Type B pancreatic cell (in vitro differentiated cells): ENCODE measurements at places on chromosomes 6 and 20.

GRCh38 chr6:157518397-157519250 lies 137.6 kb downstream of the ZDHHC14 start:
- no peak for DNase-seq

DNA sequence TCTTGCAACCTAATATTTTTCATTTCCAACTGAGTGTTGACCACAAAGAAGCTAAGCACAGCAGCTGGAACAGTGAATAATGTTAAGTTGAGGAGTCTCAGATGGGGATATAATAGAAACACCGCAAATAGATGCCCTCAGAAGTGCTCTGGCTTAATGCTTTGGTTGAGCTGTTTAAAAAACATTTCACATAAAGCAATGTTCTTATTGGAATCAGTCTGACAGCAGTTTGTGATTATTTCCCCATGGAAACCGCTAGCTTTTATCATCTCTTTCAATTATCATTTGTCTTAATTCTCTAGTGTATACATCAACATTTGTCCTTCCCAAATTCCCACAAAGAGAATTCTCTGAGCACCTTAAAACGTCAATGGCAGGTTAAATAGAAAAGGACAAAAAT lies 30.8 kb downstream of the METTL24 start:
- DNase-seq: no peak

DNA sequence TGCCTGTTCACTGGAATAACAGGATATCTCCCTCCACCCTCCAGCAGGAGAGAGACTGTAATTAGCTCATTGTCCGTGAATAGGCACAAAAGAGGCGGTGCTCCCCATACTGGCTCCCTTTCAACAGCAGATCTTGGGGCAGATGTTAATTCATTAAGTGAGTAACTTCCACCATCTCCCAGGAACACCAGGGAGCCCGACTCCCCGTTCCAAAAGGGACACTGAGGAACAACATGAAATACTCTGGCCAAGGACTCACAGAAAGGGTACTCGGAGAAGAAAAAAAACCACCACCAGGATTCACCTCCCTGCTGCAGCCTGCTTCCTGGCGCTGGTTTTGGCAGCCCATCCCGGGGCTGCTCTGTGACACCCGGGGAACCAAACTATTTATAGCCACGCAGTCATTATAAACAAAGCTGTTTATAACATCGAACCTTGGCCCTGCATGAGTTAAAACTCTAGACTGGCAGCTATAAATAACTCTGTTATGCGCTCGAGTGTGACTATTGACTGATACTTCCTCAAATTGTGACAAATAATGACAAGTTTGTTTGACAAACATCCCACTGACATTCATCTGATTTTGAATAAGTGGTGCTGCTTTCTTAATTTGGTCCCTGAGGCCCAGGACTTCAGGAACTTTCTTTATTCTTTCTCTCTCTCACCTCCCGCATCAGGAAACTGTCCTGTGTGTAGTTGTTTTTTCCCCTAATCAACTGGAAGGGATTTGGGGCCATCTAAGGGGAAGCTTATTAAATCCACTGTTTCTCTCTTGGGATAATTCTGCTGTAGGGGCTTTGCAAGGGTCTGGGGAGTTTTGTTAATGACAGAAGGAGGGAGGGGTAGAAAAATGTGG lies 521.6 kb downstream of the CD83 start:
- no peak for DNase-seq

DNA sequence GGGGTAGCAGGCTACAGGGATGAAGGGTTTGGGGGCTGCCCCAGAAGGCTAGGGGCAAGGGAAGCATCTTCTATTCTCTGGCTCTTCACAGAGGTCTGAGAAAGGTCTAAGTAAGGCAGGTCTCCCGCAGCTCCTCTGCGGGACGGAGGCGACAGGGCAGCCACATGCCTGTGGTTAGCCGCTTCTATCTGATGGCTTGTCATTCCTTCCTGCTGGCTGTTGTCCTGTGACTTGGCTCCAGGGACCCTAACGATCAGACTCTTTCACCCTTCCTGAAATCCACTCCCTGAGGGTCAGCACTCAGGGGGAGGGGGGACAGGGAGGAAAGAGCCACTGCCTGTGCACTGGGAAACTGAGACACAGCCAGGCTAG lies 673 bp downstream of the CST7 start:
- DNase-seq: peak; percentile 45

- no peak for DNase-seq
Observed at GRCh38 chr6:148358196-148358785, 15.7 kb downstream of the SASH1 start.

DNA sequence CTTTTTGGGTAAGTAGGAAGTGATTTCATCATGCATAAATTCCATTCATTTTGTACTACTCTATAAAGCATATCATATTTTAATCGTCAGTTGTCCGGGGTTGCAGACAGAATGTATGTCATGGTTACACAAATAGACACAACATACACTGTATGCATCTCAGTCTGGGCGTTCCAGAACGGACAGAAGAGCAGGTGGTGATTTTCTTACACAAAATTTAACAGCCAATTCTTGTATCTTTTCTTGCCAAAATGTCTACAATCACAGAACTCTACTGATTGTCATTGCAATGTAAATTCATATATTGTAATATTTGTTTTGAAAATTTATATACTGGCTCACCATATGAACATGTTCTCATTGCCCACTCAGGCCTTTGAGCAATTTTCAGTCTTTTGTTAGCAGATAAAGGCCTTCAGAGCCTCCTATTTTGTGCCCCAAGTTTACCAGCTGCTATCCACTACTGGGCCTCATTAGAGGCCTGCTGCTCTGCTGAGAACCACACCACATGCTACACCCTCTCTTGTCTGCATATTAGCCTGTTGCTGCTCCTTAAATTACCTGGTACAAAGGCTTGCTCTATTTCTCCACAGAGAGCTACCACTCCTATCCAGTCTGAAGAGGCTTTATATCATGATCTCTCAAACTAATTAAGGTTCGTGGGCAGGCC lies 61.5 kb downstream of the PRDM13 start:
- DNase-seq: no peak

DNA sequence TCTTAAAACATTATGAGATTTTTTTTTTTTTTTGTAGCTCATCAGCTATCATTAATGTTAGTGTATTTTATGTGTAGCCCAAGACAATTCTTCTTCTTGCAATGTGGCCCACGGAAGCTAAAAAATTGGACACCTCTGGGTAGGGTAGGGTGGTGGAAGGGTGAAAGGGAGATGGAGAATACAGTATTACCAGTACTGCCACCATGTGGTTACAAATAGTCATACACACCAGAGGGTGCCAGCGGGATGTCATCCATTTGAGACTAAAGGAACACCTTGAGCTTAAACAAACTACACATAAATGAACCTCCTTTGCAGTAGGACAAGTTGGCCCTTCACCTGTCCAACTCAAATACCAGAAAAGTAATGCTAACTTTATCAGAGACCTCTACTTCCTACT lies 601.9 kb downstream of the HTR1B start:
- no peak for DNase-seq

GRCh38 chr20:13788167-13788834 lies 3.5 kb downstream of the NDUFAF5 start:
- no peak for DNase-seq

GRCh38 chr20:44426879-44427790 lies 48.5 kb upstream of the TTPAL start:
- no peak for DNase-seq

DNA sequence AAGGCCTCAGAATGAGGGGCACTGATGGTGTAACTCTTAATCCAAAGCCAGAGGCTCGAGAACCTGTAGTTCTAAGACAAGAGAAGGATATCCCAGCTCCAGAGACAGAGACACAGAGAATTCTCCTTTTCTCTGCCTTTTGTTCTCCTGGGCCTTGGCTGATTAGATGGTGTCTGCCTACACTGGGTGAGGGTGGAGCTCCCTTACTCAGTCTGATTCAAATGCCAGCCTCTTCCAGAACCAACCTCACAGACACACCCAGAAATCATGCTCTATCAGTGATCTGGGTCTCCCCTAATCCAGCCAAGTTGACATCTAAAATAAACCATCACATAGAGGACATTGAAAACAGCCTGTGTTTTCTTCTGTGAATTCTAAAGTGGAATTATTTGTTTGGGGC lies 68.0 kb upstream of the SMIM28 start:
- DNase-seq: no peak

GRCh38 chr20:2984956-2985661 lies 58.3 kb upstream of the GNRH2 start:
- DNase-seq: no peak

DNA sequence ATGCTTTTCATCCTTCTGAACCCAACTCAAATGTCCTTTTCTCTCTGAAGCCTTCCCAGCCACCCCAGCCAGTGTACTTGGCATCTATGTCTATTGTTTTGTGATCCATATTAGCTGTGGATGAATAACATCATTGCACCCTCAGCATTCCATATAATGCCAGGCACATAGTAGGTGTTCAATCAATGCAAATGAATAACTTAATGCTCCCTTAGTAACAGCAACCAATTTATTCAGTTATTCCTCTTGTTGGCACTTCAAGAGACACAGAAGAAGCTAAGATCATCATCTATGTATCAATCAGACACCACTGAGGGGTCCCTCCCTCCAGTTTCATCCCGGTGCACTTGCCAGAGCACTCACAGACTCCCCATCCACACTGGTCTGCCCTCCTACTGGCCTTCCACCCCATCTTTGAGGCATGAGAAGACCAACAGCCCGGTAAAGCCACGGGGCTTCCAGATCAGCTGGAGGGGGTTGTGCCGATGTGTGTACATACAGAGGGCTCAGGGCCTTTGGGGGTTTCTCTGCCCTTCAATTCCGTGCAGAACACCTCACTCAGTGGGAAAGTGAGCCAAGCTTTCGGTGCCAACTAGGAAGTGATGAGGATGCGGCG lies 2.4 kb upstream of the TAF8 start:
- no peak for DNase-seq

DNA sequence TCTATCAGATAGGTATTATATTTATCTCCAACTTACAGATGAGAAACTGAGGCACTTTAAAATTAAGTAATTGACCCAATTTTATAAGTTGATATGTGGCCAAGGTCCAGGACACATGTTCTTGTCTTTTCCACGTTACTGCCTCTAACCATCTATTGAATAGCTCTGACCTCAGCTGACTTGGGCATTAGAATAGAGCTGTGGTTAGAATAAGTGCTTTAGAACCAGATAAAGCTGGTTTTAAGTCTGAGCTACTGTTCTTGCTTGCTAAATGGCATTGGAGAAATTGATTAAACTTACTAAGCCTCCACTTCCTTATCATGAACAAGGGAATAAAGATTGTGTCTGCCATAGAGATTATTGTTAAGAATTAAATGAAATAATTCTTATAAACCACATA lies 147.8 kb upstream of the DTNBP1 start:
- DNase-seq: no peak

- no peak for DNase-seq
Observed at GRCh38 chr6:84653027-84653551, 111.3 kb downstream of the TBX18 start.
